ENCODE measurements at places on chromosomes 3 and 15.

- DNase-seq, result no peak
Measured at GRCh38 chr3:114223143-114223542, 14.2 kb downstream of the ZNF80 start.

DNA sequence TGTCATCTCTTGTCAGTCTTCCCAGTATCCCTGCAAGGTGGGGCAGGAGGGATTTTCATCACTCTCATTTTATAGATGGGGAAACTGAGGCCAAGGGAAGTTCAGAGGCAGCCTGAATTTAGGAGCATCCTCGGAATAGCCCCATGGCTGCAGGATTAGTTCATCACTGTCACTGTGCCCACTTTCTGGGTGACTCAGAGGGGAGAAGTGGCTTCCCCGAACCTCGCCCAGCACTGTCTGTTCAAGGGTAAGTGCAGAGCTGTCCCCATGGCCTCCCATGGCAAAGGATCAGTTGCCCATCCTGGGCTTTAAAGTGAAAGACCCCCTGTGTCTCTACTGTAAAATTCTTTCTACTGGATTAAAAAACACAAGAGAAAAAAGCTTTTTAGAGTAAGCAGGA lies 60.0 kb upstream of the SEC13 start:
- DNase-seq, result no peak

DNA sequence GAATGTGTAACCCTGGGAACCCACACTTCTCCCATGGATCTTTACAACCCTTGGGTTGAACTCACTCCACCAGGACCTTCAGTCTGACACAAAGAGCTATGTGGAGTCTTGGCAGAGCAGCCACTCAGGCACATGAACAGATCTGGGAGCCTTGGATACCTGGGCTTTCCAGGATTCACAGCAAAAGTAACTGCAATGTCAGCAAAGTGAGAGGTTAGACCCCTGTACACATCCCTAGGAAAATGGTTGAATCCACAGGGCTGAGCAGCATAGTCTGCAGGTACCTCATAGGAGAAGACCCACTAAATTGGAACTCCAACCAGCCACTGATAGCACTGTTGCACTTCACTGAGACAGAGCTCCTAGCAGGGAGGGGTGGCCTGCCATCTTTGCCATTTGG lies 59.6 kb downstream of the ILDR1 start:
- no peak for DNase-seq

- DNase-seq, result peak; percentile 3
Measured at GRCh38 chr3:169146179-169146665, 517.3 kb downstream of the MECOM start.

DNA sequence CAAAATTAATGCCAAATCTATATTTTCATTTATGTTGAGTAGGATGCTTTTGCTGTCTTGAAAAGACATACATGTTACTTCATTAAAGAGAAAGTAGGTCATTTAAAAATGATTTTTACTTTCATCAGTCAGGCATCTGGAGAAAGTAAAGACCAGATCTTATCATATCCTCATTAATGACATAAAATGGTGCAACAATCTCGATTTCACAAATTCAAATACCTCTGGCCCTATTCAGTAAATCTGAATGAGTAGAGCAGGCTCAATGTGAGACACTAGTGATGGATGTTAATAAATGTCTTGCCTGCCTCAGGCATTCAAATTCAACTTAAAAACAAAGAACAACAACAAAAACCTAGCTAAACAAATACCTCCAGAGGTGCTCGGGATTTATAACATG lies 714.1 kb downstream of the NAALADL2 start:
- DNase-seq, result no peak

GRCh38 chr3:143170074-143170473 lies 50.5 kb downstream of the CHST2 start:
- DNase-seq, result peak; percentile 78

- DNase-seq, result no peak
Measured at GRCh38 chr15:79884204-79884596, 12.6 kb downstream of the MTHFS start.

DNA sequence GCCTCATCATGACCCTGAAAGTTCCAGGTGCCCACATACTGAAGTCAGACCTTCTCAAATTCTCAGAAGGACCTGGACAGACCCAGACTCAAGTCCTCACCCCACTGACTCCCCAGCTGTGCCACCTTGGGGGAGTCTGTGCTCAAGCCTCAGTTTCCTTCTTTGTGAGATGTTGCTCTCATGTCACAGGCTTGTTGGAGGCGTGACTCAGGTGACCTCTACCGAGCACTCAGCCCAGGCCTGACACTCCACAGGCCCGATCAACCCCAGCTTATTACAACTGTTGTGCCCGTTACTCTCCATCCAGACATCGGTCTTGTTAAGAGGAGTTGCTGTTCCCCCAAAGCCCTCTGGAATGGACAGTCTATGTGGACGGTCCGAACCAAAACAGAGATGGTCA lies 276.1 kb upstream of the LYSMD4 start:
- DNase-seq, result no peak

DNA sequence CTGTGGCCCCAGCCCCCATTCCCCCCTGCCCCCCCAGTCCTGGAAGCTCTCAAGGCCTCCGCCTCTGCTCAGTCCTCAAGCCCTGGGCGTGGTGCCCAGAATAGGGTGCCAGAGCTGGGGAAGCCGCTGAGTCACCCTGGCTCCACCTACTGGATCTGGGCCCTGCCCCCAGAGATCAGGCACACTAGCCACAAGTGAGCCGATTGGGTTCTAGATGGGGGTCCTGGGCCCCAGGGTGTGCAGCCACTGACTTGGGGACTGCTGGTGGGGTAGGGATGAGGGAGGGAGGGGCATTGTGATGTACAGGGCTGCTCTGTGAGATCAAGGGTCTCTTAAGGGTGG lies 5.7 kb downstream of the EIF4G1 start:
- DNase-seq, result peak; percentile 44

GRCh38 chr3:118408431-118408830 lies 626.2 kb downstream of the IGSF11 start:
- no peak for DNase-seq

DNA sequence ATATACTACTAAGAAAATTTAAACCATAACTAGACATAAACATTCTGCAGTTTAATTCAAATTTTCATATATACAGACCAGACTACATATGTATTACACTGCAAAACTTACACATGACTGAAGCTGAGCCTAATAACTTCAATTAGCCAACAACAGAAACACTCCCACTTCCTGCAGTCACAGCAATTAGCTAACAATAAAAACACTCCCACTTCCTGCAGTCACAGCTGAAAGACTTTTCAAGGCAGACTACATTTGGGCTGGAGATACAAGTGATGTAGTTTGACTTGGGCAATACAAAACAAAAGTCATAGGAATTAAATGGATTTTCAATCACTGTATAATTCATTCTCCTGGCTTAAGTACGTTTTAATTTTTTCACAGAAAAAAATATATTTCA lies 10.3 kb downstream of the TM2D3 start:
- peak; percentile 92 for DNase-seq

- DNase-seq, result no peak
Measured at GRCh38 chr3:97981886-97982285, 9.7 kb upstream of the RIOX2 start.

- DNase-seq, result no peak
Measured at GRCh38 chr3:65153850-65154512, 466.2 kb upstream of the ADAMTS9 start.

DNA sequence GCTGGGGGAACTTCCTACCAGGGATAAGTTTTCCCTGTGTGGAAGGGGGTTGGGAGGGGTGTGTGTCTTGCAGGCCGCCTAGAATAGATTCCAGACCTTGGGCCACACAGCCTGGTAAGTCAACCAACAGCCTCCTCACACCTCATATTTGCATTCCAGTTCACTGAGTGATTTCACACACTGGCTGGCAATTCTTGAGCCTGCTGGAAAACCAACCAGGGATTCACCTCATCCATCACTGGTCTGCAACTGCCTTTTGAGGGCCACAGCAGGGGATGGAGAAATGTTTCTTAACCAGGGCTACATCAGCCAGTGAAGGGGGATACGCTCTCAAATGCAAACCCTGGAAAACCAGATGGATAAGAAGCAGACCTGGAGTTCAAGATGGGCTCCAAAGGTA lies 2.0 kb downstream of the FSTL1 start:
- DNase-seq, result no peak

- DNase-seq, result no peak
Measured at GRCh38 chr3:187646906-187647660, 23.1 kb downstream of the SST start.

DNA sequence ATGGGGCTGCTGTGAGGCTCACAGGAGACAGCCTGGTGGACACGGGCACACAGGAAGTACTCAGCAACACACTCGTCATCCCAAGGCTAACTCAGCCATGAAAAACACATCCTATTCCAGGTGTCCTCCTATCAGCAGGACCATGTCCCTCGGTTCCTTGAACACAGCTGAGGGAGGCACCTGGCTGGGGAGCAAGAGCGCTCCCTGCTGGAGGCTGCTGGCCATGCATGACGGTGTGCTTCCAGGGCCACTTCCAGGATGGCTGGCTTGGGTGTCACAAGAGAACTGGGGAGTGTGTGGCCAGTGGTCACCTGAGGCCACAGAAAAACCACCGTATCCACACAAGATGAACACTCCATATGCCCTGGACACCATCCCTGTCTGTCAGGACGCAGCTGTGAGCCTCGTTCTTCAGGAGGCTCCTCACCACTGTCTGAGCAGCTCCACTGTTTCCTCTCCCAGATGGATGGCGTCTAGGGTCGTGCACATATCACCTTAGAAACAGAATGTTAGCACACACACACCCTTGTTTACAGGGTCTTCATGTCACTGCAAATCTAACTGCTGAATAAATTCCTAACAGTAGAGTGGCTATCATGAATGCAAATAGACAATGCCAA lies 31.0 kb downstream of the POC1A start:
- peak; percentile 80 for DNase-seq

- peak; percentile 4 for DNase-seq
Measured at GRCh38 chr15:62649793-62650420, 392.6 kb upstream of the TPM1 start.

DNA sequence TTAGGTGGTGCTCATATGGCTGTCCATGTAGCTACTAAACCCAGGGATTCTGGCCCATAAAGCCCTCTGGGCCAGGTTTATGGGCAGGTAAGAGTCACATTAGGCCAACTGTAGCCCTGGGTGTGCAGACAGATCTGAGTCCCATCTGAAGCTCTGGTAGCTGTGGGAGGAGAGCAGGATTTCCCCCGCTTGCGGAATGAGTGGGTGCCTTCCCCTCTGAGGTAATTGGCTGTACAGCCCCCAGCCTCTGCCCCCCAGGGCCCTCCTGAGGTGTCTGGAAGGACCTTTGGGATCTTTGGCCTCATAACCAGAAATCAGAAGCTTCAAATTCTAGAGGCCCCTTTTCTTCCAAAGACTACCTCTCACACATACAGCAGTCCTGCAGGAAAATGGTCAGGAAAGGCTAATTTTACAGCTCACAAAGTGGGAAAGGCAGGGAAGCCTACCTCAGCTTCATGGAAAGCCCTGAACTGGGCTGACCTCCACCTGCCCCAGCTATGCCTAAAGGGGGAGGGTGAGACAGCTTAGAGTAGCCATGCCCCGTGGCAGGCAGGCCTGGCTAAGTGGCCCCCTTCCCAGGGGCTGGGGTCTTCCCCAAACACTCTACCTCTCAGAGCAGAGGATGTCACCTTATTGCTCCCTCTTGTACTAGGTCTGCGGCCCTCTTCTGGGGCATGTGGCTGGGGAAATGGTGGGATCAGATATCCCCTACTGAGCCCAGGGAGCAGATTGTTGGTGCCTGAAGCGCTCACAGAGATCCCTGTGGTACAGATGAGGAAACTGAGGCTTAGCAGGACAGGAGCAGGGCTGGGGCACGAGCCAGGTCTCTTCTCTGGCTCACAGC lies 16.8 kb downstream of the HEMK1 start:
- DNase-seq, result no peak

DNA sequence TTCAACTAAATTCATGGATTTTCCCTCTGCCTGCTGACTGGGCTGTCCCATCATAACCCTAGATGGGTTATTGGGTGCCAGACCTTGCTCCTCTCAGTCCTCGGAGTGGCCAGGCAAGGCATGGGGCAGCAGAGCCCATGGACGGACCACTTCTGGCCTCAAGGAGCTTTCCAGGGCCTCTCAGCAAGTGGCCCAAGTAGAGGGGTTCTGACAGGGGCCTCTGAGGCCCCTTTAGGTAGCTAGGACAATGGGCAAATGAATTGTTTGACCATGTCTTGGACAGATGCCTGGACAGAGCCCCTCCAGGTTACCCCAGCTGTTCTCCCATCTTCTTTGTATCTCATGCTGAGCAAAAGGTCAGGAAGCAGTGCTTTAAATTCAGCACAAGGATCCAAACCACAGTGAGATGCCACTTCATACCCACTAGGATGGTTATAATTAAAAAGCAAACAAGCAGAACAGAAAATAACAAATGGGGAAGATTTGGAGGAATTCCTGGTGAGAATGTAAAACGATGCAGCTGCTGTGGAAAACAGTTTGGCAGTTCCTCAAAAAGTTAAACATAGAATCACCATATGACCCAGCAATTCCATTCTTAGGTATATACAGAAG lies 61.6 kb downstream of the SPSB4 start:
- DNase-seq, result no peak

GRCh38 chr3:145457825-145458552 lies 703.0 kb downstream of the PLOD2 start:
- DNase-seq, result no peak

DNA sequence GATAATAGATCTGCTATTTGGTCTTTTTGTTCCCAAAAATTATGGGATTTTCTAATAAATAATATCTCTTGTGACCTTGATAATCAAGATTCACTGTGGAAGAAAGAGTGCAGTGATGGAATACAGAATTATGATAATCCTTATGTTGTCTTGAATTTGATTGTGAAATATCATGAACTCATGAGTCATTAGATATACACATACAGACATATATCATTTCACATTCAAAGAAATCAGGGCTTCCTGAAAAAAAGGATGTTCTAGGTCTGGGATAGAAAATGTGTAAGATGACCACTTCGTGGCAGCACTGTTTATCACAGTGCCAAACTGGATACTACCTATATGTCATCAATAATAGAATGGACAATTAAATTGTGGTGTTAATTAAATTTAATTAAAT lies 97.7 kb downstream of the DPH6 start:
- DNase-seq, result no peak

DNA sequence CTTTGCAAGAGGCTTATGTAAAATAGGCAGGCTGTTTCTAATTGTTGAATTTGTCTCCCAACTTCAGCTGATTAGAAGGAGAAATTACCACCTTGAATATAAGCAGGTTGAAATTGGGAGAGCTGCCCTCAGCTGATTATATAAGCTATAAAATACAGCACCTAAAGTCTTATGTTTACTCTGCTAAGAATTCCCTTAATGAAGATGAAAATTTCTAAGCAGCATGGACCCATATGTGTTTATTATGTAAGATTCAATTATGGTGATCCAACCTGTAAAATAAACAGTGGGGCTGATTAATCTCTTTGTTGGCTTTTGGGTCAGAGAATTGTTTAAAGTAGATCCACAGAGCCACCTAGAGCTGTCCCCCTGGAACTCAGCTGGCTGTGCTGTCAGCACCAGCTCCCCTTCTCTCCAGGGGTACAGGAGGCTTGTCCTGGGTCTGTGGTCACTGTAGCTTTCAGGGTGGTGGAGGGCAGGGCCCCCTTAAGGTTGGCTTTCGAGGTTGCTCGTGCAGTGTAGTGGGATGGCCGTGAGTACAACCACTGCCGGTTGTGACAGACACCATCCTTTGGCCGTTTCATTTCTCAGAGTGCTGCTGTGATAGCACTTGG lies 9.5 kb downstream of the SLCO3A1 start:
- no peak for DNase-seq

GRCh38 chr3:146969356-146969755 lies 364.2 kb upstream of the PLSCR5 start:
- no peak for DNase-seq

- DNase-seq, result no peak
Measured at GRCh38 chr3:76372497-76372896, 587.1 kb upstream of the ZNF717 start.

GRCh38 chr3:131401978-131402377 lies 20.4 kb downstream of the NUDT16 start:
- no peak for DNase-seq

GRCh38 chr3:77835921-77836320 lies 796.0 kb downstream of the ROBO2 start:
- no peak for DNase-seq
